NCI-H187 treated with DMSO at 0.1 percent for 48 hours (cell line): ENCODE measurements at places on chromosomes 16 and 17.

- no peak for DNase-seq
Measured at GRCh38 chr17:75891605-75892555, 4.9 kb downstream of the TRIM65 start.

DNA sequence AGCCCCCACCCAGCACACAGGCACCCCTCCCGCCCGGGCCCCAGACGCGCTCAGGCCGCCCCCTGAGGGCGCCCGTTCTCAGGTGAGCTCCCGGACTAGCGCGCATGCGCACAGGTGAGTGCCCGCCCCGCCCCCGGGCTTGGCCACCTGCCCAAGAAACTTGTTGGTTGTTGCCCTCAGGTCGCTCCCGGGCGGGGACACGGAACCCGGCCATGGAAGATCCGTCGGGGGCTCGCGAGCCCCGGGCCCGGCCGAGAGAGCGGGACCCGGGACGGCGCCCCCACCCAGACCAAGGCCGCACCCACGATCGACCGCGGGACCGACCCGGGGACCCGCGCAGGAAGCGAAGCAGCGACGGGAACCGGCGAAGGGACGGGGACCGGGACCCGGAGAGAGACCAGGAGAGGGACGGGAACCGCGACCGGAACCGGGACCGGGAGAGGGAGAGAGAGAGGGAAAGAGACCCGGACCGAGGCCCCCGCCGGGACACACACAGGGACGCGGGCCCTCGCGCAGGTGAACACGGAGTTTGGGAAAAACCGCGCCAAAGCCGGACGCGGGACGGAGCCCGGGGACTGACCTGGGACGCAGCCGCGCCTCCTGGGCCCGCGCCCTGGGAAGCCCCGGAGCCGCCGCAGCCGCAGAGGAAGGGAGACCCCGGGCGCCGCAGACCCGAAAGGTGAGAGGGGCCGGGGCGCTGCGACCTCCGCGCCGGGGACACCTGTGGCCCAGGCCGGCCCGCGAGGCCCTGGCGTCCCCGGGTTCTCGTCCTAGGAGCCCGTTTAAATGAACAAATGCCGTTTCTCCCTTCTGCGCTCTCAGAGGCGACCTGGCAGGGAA is at the start of gene MARVELD3:
TSS of gene MARVELD3 (plus strand) at position 167 of the 840 bp plus-strand sequence. CDS start at position 213, 46 bp downstream.
- no peak for DNase-seq

DNA sequence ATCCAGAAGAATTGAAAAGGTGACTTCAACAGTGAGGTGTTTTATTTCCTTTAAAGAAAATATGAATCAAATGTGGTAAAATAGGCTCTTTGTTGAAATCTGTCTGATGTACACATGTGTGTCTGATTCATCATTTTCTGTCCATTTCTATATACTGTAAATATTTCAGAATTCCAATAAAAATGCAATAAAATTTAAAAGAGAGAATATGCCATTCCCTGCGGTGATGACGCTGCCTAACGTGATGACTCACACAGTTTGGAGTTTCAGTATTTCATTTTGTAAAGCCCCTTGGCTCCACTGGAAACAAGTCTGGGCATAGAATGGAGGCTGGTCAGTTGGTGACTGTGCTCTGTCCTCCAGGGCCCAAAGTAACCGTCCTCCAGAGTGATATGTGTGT is 482.5 kb upstream of the CDH5 start:
- DNase-seq, result no peak

GRCh38 chr16:1541293-1542165 is 8.1 kb downstream of the TMEM204 start:
- no peak for DNase-seq

DNA sequence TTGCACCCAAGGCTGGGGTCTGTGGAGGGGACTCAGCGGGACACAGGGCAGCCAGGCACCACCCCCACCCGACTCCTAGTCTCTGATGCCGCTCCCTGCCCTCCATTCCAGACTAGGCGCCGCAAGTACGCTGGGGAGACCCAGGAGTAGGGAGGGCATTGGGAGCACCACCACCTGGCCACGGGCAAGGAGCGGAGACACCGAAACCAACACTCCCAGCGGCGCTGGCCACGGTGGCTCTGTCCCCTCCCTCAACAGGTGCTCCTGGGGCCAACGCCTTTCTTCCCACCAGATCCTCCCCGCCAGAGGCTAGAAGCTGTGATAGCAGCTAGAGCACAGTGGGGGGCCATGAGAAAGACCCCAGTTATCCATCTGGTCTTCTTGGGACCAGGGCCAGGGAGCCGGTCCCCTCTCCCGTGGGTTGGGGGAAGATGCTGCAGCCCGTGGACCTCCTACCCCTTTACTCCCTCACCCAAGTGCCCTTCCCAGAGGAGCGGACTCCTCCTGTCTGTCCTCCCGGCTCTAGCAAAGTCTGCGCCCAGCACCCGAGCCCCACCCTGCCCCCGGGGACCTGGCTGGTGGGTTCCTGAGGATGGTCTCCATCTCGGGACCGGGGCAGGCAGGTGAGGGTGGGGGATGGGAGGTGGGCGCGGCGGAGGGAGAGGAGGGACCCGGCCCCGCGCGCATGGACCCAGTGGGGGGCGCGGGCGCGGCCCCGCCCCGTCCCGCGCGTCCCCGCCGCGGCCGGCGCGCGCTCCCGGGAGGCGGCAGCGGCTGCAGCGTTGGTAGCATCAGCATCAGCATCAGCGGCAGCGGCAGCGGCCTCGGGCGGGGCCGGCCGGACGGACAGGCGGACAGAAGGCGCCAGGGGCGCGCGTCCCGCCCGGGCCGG is at the start of gene SYNGR3:
TSS of gene SYNGR3 (plus strand) at position 762 of the 892 bp plus-strand sequence. CDS start 133 bp downstream, outside the sequence.
- no peak for DNase-seq

GRCh38 chr16:28604186-28604565 is 5.7 kb downstream of the SULT1A1 start:
- DNase-seq, result no peak

DNA sequence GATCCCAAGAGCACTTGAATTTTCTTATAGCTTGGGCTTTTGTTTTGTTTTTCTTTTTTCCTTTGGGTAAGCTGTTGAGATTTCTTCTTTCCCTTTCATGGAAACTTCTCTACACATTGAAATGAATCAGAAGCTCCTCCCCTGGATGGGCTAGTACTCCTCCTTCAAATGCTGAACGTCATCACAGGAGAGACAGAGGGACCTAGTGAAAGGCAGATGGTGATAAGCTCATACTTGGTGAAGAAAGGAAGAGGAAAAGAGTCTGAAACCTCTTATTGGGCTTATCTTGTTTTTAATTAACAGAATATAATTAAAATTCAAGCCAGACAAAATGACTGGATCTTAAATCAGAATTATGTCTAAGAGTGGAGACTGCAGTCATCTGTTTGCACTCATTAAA is 147.3 kb downstream of the SNX11 start:
- no peak for DNase-seq

GRCh38 chr16:31080756-31081419 is 6.7 kb downstream of the ZNF646 start:
- no peak for DNase-seq

- no peak for DNase-seq
Measured at GRCh38 chr16:10656618-10657017, 38.1 kb downstream of the TEKT5 start.

- no peak for DNase-seq
Measured at GRCh38 chr17:32126746-32127145, 15.6 kb upstream of the RHOT1 start.

GRCh38 chr17:19329839-19330238 is 32.7 kb downstream of the B9D1 start:
- no peak for DNase-seq

- DNase-seq, result no peak
Measured at GRCh38 chr16:84349862-84350684, 18.3 kb upstream of the ATP2C2 start.

DNA sequence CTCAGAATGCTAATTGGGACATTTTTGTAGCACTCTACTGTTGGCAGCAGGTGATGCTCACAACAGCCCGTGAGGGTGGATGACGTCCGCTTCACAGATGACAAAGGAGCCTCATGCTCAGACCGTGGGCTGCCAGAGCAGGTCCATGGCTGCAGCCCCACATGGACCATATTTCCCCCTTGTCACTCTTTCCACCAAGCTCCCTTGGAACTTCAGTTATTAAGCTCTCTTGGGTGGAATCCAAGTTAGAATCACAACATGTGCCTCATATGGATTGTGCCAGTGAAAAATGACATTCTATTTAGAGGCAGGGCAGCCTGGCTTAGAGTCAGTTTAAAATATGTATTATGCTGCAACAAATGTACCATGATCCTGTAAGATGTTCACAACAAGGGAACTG is 33.2 kb upstream of the STH start:
- DNase-seq, result no peak

- no peak for DNase-seq
Measured at GRCh38 chr17:81018044-81018802, 16.7 kb upstream of the BAIAP2 start.

GRCh38 chr17:55210292-55210691 is 54.5 kb upstream of the HLF start:
- DNase-seq, result no peak

DNA sequence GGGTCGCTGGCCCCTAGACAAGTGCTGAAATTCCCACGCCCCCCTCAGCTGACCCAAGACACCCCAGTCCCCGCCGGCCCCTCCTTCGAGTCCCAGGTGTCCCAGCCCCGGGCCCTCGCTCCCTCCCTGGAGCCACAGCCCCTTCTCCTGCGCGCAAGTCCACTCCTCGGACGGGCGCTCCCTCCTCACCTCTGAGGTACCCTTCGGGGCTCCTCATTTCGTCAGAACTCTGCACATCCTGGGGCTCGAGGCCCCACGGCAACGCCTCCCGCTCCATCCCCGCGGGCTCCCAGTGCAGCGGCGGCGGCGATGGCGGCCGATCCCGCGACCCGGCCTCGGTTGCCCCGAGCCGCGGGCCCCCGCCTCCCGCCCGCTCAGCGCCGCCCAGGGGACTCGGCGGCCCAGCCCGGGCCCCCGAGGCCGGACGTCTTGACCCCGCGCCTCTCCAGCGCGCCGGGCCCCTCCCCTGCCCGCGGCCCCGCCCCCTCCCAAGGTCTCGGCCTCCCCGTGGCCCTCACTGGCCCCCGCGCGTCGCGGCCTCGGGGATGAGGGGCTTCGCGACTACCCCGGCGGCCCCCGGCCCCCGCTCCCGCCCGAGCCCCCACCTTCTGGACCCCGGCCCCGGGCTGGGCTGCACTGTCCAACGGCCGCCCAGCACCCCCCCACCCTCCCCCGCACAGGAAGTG is at the start of gene ZNF768:
TSS of gene ZNF768 (minus strand) at position 430 of the 686 bp plus-strand sequence. CDS start at position 277, 153 bp downstream.
- DNase-seq, result no peak

DNA sequence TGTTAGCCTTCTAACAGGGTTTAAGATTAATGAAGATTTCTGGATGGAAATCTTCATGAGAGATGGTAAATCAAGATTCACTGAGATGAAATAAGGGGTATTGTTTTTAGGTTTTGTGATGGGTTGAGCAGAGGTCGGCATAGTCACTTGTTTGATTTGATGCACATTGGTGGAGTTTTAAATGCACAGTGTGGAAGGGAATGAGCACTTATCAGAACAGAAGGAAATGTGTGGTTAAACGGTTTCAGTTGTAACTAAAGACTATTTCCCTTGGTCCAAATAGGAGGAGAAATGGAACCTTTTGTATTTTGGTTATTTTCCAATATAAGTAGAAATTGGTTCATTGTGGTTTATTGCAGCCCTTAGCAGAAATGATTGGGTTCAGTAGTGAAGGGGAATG is 34.1 kb downstream of the CBFB start:
- DNase-seq, result no peak

GRCh38 chr17:60627124-60627523 is 27.1 kb downstream of the PPM1D start:
- DNase-seq, result no peak

GRCh38 chr16:48609652-48610029 is 339 bp downstream of the N4BP1 start:
- DNase-seq, result no peak

DNA sequence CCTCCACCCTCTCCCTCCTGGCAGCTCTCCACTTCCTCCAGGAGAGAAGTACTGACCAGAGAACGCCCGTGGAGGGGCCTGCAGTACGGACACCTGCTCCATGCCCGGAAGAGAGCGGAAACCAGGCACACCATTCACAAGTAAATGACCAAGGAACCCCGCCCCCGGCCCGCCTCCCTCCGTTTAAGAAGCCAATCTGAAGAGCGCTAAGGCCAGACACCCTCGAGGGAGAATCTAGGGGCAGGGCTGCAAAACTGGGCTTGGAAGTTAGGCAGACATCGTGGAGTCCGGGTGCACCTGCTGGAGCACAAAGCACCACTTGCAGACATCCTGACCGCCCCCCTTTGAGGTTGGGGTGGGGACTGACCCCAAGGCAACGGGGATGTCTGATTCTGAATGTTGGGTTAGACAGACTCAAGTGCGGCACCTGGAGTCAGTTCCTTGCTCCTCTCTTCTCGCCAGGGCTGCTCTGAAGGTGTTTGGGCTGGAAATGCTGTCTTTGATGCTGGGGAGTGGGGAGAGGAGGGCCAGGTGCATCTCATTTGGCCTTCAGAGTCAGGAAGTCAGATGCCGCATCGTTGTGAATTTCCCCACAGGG is 964 bp upstream of the FAAP100 start:
- DNase-seq, result peak; percentile 66

DNA sequence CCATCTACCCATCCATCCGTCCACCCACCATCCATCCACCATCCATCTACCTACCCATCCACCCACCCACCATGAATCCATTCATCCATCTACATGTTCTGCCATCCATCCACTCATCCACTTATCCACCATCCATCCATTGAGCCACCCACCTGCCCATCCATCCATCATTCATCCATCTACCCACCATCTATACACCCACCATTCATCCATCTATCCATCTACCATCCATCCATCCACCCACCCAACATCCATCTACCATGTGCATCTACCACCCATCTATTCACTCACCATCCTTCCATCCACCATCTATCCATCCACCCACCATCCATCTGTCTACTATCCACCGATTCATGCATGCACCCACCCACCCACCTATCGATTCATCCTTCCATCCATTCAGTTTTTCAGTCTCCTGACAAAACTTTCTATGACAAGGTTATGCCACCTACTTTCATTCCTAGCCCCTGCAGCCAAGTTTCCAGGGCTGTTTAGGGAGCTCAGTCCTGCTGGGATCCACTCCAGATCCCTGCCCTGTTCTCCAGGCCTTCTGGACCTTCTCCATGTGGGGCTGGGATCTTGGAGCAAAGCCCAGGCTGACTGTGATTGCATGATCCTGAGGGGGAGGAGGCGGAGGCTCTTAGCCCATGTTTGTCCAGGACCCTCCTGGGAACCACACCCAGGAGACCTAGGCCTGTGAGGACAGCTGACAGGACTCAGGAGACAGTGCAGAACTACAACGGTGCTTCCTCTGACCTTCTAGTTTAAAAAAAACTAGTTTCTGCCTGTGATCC is 27.4 kb downstream of the BCO1 start:
- DNase-seq, result no peak

GRCh38 chr16:87661561-87661960 is 59.3 kb downstream of the JPH3 start:
- no peak for DNase-seq

DNA sequence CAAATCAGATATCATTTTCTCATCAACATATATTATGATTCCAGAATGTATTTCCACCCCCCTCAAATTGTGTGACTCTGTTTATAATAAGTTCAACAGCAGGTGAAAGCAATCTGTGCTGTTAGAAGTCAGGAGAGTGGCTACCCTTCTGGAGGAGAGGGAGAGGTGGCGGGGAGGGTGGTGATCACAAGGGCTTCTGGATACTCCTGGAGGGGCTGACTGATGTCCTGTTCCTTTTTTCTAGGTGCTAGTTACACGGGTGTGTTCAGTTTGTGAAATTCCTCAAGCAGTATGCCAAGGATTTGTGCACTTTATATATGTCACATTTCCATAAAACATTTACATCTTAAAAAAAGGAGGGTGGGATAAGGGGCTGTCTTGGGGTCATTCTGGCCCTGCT is 119.1 kb downstream of the IRF8 start:
- no peak for DNase-seq

- no peak for DNase-seq
Measured at GRCh38 chr17:4949321-4950074, 1.2 kb upstream of the PFN1 start.

- no peak for DNase-seq
Measured at GRCh38 chr17:39618246-39618913, 8.4 kb upstream of the PPP1R1B start.
